Activated naive CD4-positive, alpha-beta T cell (primary cell): ENCODE measurements at places on chromosomes 3 and 15.

GRCh38 chr3:65827076-65827475 is 211.6 kb downstream of the MAGI1 start:
- no peak for DNase-seq

GRCh38 chr15:91549581-91549980 is 303.9 kb upstream of the SLCO3A1 start:
- no peak for DNase-seq

- no peak for DNase-seq
Measured at GRCh38 chr3:148366743-148367410, 330.8 kb upstream of the AGTR1 start.

DNA sequence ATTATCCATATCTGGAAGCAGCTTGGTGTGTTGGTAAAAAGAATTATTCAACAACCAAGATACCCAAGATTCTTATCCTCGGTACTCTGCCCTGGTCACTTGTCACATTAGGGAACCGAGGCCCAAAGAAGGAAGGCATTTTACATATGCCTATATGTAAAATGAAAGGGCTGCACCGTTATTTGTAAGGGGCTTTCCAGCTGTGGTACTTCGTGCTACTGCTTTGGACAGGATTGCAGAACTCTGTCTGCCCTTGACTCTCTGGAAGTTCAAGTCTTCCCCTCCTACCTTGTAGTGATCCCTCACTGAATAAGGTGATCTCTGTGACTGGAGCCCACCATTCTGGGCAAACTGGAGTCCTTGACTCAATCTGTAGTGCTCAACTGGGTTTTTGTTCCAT is 198.9 kb upstream of the TOPAZ1 start:
- DNase-seq = no peak

- DNase-seq = no peak
Measured at GRCh38 chr15:66133247-66133885, 120.2 kb downstream of the MEGF11 start.

DNA sequence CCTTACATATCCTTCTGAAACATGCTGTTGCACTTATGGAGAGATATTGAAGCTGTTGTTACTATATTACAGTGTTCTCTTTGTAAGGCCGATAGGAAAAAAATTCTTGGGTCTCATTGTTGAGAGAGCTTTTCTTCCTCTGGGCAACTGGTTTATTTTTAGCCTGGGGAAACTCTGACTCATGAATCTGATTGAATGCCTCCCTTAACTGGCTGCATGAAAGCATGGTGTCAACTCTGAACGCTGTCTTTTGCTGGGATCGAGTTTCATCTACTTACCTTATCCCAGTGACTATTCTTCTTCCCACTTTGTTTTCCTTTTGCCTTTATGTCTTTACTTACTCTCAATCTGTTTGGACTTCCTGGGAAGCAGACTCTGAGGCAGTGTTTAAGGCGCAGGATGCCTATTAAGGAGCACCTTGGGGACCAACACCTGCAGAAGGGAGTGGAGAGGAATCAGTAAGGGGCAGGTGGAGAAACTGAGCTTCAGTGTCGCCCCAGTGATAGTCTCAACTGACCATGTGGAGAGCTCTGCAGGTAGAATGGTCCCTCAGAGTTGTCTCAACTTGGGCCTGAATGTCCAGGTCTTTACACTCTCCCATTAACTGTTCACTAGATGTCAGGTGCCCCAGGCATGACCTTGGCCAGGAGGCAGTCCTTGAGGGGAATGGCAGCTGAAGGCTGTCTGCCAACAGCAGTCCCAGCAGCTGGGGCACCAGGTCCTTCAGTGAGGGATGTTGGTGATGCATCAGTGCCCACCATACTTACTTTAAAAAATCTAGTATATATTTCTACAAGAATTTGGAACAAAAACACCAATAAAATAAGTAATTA is 88.9 kb upstream of the CCNL1 start:
- DNase-seq = no peak

- no peak for DNase-seq
Measured at GRCh38 chr3:113685956-113686721, 10.3 kb downstream of the USF3 start.
